ENCODE measurements at places on chromosomes 4 and X. TPM values are rescaled to one million over a fixed set of nuclear protein-coding genes. Genes with fewer than 3 reads are reported as not detected.

The VGLL1 gene
- not detected for total RNA-seq

The NPY1R gene
- 7.4 TPM for total RNA-seq

The ANOS1 gene
- total RNA-seq, result 68.5 TPM

The OPN1MW gene
- not detected for total RNA-seq

The LUZP4 gene
- total RNA-seq, result not detected

DNA sequence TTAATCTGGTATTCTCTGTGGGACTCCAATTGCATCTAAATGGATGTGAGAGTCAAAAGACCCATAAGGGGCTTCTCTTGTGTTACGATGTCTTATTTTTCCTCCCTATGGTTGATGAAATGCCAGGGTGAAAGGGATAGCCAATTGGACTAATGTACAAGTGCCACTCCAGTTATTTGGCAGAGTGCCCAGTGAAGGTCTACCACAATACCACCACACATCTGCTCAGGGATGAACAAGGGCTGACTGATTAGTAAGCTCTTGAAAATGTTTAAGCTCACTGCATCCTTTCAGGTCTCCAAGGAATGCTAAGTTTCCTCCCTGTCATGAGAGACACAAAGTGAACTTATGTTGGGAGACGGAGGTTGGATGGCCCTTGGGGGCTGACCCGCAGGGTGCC lies 57.8 kb downstream of the HEPH start:
- no peaks in the 10 kb centered on the region for H3K27me3 ChIP-seq
- no peaks in the 10 kb centered on the region for H3K36me3 ChIP-seq
- H3K4me1 ChIP-seq, result no peaks in the 10 kb centered on the region
- no peak overlapping the region for H3K4me3 ChIP-seq

DNA sequence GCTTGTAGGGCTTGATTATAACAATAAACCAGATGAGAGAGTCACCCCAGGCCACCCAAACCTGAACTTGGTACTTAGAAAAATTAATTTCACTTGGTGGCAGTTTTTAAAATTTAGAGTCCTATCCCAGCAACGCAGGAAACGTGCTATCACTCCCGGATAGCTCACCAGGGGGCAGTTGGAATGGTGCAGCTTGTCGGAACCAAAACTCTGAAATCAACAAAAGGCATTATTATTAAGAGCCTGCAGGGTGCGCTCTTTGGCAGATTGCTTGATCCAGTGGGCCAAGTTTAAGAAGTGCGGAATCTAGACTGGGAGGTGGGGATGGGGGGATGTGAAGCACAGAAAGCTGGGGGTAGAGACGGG lies 2.4 kb downstream of the FRAS1 start:
- H3K4me3 ChIP-seq, result peak overlapping the region; percentile 95
- DNase-seq, result peak; percentile 97
- no peak overlapping the region for H3K27ac ChIP-seq
- no peaks in the 10 kb centered on the region for H3K27me3 ChIP-seq

DNA sequence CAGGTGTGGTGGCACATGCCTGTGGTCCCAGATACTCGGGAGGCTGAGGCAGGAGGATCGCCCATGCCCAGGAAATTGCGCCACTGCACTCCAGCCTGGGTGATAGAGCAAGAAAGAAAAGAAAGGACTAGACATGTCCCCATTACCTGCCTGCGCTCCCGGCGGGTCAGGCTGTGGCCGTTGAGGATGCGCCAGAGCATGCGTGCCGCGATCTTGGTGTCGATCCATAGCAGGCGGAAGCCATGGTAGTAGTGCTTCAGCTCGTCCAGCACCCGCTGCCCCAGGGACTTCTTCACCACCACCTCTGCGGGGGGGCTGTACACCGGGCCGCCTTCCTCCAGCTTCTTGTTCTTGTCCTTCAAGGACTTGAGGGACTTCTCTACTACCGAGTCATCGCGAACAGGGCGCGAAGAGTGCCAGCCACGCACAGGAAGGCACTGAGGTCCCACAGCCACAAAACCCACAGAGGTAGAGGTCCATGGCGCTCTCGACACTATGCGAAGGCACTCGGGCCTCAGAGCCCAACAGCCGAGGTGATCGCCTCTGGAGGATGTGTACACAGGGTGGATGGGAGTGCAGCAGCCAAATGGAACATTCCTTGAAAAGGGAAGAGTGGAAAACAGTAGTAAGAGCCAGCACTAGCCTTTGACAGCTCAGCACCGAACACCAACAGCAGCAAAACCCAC lies 14.6 kb downstream of the LETM1 start:
- peaks cover 20% of the 10 kb centered on the region for H3K36me3 ChIP-seq
- H3K4me3 ChIP-seq, result no peak overlapping the region
- DNase-seq, result no peak
